ENCODE measurements at places on chromosomes 12 and 14.

- no peak for DNase-seq
Measured at GRCh38 chr12:24014915-24015832, 65.7 kb upstream of the SOX5 start.

- DNase-seq, result no peak
Measured at GRCh38 chr14:91377700-91378652, 39.6 kb downstream of the CCDC88C start.

GRCh38 chr12:14731821-14732220 lies 35.4 kb upstream of the GUCY2C start:
- no peak for DNase-seq

DNA sequence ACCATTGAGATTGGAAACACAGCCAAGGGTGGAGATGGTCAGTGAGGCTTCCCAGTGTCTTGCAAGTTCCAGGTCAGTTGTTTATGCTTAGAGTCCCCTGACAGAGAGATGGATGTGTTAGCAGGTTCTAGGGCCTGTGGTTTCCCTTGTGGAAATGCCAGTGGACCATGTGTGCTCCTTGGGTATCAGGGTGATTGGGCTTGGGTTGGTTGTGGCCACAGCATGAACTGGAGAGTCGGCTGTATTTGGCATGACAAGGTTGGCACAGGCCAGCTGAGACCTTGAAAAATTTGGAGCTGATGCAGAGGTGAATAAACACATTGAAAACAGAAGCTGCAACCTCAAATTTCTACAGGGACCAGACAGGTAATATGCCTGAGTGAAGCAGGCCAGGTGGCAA lies 668.0 kb downstream of the DIO2 start:
- no peak for DNase-seq

DNA sequence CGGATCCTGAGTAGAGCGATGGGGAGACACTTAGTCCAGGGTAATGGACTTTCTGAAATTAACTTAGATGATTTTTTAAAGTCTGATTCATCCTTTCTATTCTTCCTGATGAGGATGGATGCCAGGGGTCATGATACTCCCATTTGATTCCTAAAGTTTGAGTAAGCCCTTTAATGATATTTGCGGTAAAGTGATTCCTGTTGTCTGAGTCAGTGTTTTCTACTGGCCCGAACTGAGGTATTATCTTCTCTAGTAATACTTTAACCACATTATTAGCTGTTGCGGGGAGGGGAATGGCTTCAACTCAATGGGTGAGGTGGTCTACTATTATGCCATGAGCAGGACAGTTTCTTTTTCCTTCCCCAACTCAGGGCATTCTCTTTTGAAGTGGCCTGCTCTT lies 111.6 kb downstream of the RIN3 start:
- DNase-seq, result no peak

DNA sequence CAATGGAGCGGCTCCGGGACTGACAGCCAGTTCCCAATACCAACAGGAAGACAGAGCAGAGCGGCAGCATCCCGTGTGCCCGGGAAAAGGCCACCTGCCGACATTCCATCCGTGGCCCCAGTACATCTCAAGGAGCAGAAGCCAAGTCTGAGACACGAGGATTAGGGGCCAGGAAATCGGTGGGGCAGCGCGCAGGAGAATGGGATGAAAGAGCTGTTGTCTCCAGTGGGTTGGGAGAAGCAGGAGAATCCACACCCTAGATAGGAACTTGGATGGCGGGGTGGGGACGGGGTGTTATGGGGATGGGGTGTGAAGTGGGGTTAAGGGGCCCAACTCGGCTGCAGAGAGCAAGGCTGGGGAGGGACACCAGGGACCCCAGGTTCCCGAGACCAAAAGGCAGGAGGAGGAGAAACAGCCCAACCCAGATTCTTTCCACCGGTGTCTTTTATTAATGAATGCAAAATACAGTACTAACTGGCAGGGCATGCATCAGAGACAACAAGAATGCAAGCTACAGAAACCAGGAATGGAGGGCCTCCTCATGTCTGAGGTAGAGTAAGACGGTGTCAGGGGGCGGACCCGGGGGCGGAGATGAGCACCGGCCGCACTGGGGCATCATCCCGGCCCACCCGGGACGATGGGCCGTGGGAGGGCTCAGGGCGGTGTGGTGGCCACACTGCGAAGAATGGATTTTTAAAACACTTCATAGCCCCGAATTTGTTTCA lies 50.3 kb downstream of the BEGAIN start:
- peak; percentile 44 for DNase-seq

Data from right atrium auricular region (tissue), 2 donors.